Glutamatergic neuron (in vitro differentiated cells): ENCODE measurements at places on chromosomes 1 and 21.

- DNase-seq = peak; percentile 24
Observed at GRCh38 chr1:42815941-42816584, 859 bp upstream of the ERMAP start.

DNA sequence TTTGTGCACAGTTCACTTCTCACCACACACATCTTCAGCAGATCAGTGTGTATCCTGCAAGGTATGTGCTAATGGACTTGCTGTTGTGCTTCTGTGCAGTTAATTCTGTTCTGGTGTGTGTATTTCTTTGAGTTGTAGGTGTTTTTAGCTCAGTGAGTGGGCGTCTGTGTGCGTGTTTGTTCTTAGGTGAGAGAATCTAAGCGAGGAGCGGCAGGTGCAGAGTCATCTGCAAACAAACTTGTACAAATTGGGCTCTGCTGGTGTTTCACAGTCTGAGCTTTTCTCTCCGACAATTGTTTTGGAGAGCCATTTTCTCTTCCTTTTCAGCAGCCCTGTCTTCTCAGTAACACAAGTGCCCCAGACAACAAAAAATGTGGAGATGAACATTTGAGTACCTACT is 43.6 kb downstream of the ACP6 start:
- DNase-seq = no peak

DNA sequence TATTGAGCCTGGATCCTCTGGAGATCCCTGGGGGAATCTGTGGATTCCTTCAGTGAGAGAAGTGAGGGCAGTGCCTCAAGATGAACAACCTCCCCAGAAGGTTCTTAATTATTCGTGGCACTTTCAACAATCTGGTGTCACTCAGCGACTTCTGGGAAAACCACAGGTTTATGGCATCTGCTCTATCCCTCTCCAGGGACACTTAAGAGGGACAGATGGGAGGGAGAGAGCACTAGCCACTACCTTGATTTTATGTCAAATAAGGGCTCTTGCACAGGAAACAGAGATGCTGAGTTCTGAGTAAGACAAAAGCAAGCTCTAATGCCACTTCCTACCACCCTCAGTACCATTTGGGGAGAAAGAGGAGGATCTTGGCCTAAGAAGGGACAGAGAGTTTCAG is 21.2 kb upstream of the CHI3L1 start:
- DNase-seq = no peak

DNA sequence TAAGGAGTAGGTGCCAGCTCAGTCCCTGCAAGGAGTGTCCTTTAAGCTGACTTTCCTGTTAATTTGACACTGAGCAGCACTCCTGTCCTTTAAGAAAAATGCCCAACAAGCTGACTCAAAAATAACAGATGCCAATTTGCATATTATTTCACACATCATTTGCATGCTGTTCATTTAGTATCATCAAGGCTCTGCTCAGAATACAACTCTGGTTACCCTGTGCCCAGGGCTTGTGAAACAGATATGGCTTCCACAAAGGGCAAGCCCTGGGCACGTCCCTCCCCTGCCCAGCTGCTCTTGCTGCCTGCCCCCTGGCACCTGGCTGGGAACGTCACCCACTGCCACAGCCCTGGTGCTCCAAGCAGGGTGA is 10.3 kb downstream of the KCNN3 start:
- no peak for DNase-seq

DNA sequence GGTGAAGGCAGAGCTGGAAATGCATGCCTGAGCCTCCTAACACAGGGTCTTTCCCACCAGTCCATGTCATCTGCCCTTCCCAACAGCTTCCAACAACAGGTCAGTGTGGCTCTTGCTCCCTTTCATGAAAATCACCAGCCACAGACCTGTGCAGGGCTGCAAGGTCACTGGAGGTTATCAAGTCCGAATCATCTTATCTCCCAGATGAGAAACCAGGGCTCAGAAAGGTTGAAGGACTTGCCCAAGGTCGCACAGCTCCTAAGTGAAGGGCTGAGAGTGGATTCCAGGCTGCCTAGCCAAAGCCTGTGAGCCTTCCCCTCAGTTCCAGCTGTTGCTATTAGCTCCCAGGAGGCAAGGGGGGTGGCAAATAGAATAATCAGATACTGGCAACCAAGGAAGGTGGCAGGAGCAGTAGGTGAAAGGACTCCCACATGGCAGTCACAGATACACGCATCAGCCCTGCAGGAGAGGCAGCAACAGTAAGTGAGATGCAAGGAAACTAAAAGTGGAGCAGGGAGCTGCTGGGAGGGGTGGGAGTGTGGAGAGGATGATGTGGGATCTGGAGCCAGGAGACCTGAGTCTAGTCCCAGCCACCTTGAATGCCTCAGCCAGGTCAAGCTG is 74.2 kb downstream of the SSBP3 start:
- no peak for DNase-seq

- no peak for DNase-seq
Observed at GRCh38 chr1:68278221-68278620, 45.9 kb upstream of the WLS start.

DNA sequence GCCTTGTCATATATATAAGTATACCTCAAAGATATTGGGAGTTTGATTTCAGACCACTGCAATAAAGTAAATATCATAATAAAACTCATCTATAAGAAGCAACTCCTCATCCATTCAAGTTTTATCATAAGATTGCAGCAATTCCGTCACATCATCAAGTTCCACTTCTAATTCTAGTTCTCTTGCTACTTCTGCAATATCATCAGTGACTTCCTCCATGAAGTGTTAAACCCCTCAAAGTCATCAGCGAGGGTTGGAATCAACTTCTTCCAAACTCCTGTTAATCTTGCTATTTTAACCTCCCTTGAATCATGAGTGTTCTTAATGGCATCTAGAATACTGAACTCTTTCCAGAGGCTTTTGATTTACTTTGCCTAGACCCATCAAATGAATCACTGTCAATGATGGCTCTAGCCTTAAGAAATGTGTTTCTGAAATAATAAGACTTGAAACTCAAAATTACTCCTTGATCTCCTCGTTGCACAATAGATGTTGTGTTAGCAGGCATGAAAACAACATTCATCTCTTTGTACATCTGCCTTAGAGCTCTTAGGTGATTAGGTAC is 88.3 kb downstream of the RPE65 start:
- DNase-seq = no peak

GRCh38 chr21:39095681-39096080 is 87.6 kb downstream of the PSMG1 start:
- DNase-seq = no peak

DNA sequence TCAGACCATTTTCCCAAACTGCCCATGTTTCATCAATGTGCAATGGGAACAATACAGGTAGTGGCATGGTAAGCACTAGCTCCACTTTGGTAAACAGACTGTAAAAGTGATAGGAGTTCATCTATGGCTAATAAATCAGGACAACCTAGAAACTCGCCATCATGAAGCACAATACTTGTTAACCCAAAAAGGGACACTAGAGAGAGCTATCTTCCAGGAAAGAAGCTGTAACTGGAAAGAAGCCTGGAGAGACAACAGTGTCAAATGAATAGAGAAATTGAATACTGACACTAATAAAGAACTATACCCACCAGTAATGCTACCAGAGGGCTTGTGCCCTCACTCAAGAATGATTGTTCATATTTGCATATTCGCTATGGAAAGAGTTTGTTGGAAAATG is 164.7 kb upstream of the RGS18 start:
- DNase-seq = no peak

GRCh38 chr1:220521778-220522177 is 6.2 kb upstream of the MARK1 start:
- no peak for DNase-seq

GRCh38 chr1:101522486-101522885 is 285.7 kb downstream of the S1PR1 start:
- no peak for DNase-seq

GRCh38 chr1:27106561-27107323 is 48.2 kb downstream of the SLC9A1 start:
- no peak for DNase-seq

DNA sequence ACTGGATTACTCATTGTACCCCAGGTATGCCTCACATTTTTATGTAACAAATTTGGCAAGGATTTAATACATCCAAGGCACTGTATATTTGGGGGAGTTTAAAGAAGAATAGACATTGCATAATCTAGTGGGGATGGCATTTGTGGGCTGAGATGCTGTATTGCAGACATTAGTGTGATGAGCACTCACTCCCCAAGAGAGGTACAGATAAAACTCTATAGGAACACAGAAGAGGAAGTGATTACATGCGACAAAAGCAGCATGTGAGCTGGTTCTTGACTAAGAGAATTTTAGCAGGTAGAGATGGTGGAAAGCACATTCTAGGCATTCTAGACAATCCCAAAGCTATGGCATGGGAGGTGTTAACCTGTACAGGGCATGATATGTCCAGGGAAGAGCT is 24.2 kb upstream of the CDC14A start:
- no peak for DNase-seq

GRCh38 chr1:68087184-68087583 is 36.8 kb upstream of the DIRAS3 start:
- DNase-seq = no peak

DNA sequence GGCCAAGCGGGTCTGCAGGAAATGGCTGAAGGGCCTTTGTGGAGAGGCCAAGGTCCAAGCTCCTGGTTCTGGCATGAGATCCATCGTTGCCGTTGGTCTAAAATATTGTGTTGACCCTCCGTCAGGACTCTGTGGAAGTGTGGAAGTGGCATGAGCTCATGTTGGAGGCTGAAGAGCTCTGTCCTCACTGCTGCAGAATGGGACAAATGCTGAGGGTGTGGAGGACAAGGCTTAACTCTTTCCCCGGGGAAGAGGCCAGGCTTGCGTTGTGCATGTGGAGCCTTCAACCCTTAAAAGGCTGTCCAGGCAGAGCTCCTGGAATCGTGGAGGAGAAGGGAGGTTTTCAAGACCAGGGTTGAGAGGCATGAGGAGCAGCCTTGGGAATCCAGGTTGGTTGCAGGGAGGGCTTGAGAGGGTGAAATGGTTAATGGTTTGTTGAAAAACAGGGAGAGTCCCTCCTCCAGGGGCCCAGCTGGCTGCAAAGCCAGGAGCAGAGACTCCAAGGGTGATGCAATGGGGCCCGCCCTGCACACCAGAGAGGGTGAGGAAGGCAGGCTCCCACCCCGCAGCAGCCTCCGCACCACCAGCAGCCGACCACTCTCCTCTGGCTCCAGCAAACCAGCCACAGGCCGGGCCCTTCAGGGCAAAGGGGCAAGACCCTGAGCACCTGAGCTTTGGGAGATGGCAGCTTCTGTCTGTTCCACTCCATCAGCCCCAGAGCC is 6.7 kb upstream of the AHCYL1 start:
- DNase-seq = no peak

GRCh38 chr1:186091222-186091720 is 283.8 kb downstream of the TPR start:
- DNase-seq = no peak

- no peak for DNase-seq
Observed at GRCh38 chr21:46078978-46079351, 18.9 kb upstream of the COL6A2 start.

DNA sequence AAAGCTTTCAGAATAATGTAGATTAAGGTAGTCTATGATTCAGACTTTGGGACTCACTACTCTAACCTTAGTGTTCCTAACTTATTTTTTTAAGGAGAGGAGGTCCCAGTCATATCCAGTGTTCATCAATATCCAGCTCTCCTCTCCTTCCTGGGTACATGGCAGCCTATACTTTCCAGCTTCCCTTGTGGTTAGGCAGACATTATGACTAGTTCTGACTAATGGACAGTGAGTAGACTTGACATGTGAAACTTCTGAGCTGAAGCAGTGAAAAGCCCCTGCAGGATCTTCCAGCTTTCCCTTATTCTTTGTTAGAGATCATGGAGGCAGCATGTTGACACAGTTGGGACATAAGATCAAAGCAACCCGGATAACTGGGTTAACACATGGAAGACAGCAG is 144.2 kb downstream of the PTPRU start:
- DNase-seq = no peak

GRCh38 chr1:52679498-52679897 is 18.6 kb downstream of the COA7 start:
- DNase-seq = no peak

DNA sequence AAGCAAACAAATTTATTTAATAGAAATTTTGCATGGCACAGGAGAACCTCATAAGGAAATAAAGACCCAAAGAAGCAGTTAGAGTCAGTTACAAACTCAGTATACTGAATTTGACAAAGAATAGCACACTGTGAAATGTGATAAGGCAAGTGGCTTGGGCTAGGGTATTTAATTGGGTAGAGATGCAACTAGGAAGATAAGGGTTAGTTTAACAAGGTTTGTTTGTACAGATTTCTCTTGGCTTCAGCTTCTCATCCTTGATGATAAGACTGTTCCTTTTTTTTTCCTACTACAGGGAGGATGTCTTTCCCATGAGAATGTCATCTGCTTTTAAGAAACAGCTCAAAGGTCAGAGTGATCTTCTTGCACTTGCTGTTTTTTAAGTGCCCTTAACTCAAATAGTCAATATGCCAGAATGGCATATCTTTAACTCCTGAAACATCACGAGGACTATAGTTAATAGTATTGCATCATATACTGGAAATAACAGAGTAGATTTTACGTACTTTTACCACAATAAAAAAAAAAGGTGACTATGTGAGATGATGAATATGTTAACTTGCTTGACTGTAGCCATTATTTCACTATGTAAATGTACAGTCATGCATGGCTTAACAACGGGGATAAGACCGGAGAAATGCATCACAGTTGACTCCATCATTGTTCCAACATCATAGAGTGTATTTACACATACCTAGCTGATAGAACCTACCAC is 9.2 kb upstream of the TRAF3IP3 start:
- no peak for DNase-seq
